Activated T-cell treated with anti-CD3 and anti-CD28 coated beads for 4 hours (primary cell): ENCODE measurements at places on chromosomes 3 and 15.

DNA sequence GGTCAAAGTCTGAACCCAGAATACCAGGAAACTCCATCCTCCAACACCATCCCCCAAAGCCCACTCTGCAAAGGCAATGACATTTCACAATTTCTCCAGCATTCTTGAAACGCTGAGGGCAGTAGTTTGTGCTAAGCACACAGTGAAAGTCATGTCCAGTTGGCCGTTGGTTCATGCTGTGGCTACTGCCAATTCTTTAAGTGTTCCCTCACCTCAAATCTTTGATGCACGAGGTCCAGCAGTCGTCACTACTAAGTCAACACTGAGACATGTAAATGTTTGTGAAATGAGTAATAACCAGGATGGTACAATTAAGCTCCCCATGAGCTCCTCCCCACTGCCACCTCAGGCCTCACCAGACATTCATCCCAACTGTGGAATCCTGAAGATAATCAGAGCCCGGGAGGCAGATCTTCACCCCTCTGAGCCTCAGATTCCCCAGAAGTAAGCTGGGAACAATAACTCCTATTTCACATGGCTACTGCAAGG lies 7.0 kb downstream of the SUCLG2 start:
- no peak for DNase-seq

- no peak for DNase-seq
Measured at GRCh38 chr3:46095307-46095706, 68.0 kb upstream of the XCR1 start.

DNA sequence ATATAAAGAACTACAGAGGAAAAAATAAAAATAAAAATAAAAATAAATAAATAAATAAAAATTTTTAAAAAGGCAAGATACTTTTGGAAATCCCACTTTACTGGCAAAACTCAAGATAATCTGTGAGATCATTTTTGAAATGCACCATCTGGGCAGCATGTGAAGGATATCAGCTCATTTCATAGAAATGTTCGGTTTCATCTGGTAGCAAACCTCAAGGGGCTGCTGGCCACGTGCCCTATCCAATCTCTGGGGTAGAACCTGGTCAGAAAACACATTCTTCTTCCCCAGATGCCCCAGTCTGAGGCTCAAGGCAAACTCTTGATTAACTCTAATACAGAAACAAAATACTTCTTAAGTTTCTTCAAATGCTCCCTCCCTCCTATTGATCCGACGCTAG lies 166.0 kb downstream of the FMN1 start:
- no peak for DNase-seq

DNA sequence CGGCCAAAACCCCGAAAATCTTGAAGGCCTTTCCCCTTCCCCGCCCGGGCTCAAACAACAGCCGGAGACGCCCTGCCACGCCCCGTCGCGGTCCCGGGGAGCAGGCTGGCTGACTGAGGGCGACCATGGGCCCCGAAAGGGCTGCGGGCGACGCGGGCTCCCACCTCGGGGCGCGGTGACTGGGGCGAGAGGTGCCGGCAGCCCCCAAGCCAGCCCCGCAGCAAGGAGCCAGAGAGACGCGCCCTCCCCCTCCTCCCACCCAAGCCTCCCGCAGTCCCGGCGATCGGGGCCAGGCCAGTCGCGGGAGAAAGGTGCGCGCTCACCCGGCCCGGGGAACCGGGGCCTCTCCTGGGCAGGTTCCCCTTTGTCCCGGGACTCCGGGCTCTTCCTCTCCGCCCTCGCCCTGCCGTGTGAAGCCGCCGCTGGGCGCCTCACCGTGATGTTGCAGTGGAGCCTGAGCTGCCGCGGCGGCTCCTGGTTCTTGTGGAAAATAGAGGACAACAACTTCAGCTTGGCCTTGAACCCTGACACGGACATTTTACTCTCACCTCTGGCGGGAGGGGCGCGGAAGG lies 30.6 kb upstream of the ZSCAN2 start:
- peak; percentile 26 for DNase-seq

GRCh38 chr15:70479785-70480184 lies 283.6 kb downstream of the UACA start:
- DNase-seq, result no peak

GRCh38 chr15:85028416-85028815 lies 46.8 kb downstream of the PDE8A start:
- no peak for DNase-seq

DNA sequence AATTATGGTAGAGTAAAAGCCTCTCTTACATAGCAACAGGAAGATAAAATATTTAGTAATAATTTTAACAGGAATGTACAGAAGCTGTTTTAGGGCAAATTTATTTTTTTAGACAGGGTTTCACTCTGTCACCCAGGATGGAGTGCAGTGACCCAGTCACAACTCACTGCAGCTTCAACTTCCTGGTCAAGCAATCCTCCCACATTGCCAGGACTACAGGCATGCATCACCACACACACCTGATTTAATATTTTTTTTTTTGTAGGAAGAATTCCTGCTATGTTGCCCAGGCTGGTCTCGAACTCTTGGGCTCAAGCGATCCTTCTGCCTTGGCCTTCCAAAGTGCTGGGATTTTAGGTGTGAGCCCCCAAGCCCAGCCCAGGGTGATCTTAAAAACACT lies 61.1 kb downstream of the PCCB start:
- no peak for DNase-seq

DNA sequence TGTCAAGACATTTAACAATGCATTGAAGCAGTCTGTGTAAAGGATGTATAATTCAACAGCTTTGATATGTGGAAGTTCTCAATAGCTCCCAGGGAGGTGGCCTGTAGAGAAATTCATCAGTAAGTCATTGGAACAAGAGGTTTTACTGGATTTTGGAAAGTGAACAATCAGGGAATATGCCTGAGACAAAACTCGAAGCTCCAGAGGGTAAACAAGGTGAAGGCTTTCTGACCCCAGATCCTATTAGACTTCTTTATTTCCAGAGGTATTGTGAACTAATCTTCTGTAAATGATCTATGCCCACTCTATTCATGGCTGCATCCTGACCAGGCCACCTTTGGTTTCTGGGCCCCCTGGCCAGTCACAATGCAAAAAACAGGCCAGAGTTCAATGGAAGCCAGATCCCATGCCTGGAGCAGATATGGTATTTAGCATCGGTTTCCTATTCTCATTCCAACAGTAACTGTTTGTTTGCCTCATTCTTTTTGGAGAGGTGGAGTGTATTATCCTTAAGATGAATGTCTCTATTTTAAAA lies 177.3 kb downstream of the SATB1 start:
- DNase-seq, result no peak

- no peak for DNase-seq
Measured at GRCh38 chr15:71630475-71630809, 179.9 kb upstream of the NR2E3 start.

GRCh38 chr3:150545419-150546225 lies 674 bp downstream of the SERP1 start:
- DNase-seq, result peak; percentile 28

- no peak for DNase-seq
Measured at GRCh38 chr3:109339714-109340648, 2.6 kb upstream of the DPPA4 start.

DNA sequence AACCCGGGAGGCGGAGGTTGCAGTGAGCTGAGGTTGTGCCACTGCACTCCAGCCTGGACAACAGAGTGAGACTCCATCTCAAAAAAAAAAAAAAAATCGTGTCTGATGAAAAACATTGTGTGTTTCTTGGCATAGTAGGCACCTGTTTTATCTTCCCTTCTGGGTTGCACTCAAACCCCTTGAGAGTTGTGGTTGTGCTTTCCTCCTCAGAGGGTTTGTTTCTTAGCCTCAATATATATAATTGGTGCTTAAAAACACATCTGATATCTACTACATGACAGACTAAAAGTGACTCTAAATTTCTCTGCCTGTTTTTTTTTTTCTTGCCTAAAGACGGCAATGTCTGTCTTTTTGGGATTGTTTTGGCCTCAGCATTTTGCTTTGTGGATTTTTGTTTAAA lies 7.6 kb downstream of the NR1D2 start:
- no peak for DNase-seq

DNA sequence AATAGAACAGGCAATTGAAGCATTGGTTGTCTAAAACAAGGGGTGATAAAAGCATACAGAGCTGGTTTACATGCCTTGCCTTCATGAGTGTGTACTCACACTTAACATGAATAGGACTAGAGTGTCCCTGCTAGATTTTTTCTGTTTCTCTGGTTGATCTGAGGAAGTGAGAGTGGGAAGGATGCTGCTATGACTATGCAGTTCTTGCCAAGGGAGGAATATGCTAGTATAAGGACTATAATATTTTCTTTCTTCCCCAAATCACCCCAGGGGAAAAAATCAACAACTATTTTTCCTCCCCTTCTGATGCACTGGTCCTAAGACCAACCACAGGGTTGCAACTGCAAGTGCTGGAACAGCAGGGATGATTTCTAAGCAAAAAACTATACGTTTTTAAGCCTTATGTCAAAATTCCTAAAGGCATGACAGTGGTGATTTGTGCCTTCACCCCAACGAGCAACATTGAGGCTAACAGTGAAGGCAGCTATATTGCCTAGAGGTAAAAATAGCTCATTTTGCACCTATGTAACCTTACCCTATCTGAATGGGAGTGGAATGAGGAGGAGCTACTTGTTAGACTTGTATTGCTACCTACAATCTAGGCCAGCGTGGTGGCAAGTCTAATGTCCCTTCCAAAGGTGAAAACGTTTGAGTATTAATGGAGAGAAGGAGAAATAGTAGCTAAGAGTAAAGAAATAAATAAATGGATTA lies 33.5 kb upstream of the USP8 start:
- no peak for DNase-seq

- no peak for DNase-seq
Measured at GRCh38 chr3:128254967-128255366, 101.7 kb downstream of the EEFSEC start.

DNA sequence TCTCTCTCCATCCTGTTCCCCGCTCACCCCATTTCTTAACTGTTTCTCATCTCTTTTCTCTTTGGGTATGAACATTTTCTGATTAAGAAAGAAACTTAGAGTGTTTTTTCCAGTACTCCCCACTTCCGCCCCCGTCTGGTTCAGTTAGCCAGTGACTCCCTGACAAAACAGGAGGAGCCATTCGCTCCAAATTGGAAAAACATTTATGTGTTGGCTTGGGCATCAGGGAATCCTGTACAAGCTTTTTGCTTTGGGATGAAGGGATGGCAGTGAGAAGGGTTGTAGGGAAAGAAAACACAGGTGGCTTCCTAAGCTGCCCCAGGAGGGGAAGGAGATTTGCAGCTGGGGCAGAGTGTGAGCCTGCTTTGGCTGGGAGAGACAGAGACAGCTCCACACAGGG lies 47.0 kb downstream of the BOC start:
- no peak for DNase-seq

- no peak for DNase-seq
Measured at GRCh38 chr3:196778755-196779154, 39.1 kb downstream of the PAK2 start.

DNA sequence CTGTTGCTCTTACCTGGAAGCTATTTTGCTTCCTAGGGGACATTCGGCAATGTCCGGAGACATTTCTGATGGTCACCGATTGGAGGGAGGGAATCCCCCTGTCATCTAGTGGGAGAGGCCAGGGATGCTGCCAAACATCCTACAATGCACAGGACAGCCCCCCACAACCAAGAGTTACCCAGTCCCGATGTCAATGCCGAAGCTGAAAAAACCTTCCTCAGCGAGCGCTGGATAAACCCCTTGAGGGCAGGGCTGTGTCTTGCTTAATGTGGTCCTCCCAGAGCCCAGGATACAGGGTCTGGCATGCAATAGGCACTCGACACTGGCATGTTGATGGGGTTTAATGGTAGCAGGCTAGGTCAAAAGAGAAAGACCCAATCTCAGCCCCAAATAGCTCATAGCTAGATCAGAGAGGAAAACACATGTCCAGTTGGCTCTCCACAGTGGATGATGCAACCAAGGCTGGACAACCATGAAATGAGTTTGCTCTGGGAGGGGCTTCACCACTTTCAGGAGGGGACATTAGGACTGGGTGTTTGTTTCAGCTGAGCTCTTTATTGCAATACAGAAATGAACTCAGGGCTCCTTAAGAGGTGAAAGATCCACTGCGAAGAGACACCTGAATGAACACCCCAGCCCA lies 16.5 kb upstream of the PAQR5 start:
- DNase-seq, result no peak

DNA sequence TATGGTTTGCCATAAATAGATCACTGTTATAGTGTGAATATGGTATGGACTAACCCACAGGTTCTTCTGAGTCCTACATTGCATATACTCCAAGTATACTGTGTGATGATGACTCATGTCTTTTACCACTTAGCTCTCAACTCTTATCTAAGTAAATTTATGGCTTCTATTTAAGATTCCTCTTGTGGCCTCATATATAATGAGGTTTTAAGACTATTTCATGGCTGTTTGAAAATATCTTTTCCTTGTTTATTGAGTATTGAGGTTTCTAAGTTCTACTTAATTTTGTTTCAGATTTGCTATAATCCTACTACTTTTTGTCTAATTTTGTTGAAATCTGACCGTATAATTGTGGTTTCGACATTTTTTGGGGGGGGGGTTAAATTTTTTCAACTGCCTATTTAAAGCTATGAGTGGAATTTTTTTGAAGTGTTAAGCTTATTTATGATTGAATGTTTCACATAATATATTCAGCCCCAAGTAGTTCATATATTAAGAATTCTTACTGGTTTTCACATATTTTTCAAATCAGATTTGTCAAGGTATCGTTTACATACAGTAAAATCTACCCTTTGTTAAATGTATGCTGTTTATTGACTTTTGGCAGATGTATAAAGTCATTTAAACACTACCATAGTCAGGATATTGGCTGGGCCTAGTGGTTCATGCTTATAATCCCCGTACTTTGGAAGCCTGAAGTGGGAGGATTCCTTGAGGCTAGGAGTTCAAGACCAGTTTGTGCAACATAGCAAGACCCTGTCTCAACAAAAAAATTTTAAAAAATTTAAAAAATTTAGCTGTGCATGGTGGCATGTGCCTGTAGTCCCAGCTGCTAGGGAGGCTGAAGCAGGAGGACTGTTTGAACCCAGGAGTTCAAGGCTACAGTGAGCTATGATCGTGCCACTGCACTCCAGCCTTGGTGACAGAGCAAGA lies 11.7 kb downstream of the SLC25A36 start:
- no peak for DNase-seq

GRCh38 chr3:179731544-179731943 lies 78.7 kb downstream of the USP13 start:
- DNase-seq, result no peak

- DNase-seq, result no peak
Measured at GRCh38 chr15:92545996-92546395, 109.6 kb downstream of the FAM174B start.

DNA sequence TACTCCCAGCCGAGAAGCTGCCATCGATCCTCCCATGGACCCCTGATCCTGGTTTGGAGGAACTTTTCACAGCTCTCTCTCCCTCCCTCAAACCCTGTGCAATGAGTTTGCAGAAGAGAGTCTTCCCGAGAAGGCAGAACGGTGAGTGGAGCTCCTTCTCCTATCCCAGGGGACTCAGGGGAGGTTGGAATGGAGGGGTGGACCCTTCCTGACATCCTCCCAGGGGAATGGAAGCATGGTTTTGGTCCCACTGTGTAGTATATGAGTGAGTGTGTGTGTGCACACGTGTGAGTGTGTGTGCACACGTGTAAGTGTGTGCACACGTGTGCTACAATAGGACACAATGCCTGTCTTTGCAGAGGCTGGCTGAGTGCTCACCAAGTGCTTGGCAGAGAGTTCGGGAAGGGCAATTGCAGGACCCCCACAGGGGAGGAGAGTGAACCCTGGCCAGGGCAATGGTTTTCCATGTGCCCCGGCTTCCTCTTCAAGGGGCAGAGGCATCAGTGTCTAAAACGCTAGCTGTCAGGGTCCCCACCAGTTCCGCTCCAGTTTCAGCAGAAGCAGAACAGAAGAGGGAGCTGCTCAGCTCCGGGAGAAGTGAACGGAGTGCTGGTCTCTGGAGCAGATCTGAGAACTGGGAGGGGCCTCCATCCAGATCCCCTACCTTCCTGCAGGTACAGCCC lies 13.8 kb upstream of the IL16 start:
- DNase-seq, result no peak

- DNase-seq, result no peak
Measured at GRCh38 chr3:67884345-67884744, 229.9 kb upstream of the SUCLG2 start.
